Right renal pelvis (tissue), 4 donors: ENCODE measurements at places on chromosomes 2 and 18.
A peak's percentile ranks its signal among the peaks of the same experiment; 100 is the strongest.

- DNase-seq = no peak
Measured at GRCh38 chr2:9416962-9417316, 6.4 kb downstream of the ITGB1BP1 start.

DNA sequence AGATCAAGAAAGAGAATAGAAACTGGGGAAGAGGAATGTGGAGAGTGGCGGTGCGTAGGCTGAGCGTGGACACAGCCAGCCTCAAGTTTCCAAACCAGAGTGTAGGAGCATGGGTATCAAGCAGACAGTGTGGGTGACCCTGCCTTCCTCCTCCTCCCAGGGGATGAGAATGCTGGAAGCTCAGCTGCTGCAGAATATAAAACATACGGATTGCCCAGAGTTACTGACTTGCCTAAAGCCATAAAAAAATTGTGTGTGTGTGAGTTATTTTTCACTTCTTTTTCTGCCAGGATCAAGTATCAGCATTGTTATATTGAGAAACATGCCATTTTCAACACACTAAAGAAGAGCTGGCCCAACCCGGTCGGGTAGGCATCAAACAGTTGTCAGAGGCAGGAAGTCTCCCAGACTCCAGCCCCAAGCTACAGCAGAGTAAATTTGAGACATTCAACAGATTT lies 333.3 kb upstream of the ACVR2A start:
- DNase-seq = peak; percentile 11

- DNase-seq = no peak
Measured at GRCh38 chr18:13562494-13563029, 163.8 kb downstream of the FAM210A start.

- no peak for DNase-seq
Measured at GRCh38 chr2:44778221-44778654, 163.3 kb upstream of the SIX3 start.

DNA sequence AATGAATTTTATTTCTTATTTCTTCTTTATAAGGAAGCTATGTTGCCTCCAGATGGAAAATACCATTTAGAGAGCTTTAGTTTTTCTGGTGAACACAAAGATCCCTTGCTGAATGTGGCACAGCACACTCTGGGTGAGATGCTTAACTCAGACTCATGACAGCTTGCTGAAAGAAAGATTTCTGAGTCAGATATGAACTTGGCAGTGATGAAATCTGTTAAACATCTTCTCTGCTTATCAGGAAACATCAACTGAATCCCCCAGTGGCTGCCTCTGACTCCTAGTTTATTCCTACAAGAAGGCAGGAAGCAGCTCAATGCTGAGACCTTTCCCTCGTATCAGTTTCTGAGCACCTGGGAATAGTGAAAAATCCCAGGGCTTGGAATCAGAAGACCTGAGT lies 162.8 kb downstream of the OSR1 start:
- no peak for DNase-seq

DNA sequence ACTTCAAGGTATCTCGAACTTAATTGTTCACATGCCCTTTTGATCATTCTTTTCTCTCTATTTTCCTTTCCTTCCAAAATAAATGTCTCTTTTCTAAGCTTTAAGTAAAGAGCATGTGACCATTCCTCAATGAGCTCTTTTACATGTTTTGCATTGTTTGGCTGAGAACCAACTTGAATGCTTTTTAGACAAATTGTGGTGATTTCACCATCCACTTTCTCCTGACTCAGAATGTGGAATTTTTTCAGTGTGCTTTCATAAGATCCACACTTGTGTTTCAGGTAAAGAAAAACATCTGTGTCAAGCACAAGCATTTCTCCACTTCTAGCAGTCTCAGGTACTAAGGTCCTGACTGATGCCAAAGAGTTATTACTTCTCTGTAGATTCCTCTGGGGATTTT lies 10.7 kb downstream of the RBM43 start:
- no peak for DNase-seq

DNA sequence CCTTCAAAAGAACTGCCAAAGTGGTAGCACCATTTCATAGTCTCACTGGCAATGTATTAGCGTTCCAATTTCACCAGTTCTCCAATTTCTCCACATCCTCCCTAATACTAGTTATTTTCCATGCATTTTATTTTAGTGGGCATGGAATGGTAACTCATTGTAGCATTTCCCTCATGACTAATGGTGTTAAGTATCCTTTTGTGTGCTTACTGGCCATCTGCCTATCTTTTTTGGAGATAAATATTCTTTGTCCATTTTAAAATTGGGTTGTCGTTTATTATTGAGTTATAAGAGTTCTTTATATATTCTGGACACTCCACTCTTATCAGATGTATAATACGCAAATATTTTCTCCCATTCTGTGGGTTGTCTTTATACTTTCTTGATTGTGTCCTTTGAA lies 107.1 kb downstream of the THADA start:
- no peak for DNase-seq

DNA sequence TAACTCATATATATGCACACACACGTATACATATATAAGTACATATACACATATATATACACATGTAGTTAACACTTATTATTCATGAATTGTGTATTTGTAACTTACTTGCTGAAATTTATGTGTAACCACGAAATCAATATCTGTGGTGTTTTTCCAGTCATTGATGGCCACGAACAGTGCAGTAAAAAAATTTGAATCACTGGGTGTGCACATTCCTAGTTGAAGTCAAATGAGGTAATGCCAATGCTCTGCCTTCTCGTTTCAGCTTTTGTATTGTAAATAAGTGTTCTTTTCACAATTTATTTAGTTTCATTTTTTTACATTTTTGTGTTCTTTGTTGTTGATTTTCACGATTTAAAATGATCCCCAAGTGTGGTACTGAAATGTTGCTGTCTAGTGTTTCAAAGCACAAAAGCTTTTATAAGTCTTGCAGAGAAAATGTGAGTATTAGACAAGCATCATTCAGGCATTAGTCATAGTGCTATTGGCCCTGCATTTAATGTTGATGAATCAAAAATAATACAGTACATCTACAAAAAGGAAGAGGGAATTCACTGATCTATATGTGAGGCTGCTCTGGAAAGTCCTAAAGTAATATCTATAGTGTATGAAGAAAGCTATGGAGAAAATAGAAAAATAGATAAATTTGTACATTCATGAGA lies 419.0 kb downstream of the DSC3 start:
- DNase-seq = no peak

DNA sequence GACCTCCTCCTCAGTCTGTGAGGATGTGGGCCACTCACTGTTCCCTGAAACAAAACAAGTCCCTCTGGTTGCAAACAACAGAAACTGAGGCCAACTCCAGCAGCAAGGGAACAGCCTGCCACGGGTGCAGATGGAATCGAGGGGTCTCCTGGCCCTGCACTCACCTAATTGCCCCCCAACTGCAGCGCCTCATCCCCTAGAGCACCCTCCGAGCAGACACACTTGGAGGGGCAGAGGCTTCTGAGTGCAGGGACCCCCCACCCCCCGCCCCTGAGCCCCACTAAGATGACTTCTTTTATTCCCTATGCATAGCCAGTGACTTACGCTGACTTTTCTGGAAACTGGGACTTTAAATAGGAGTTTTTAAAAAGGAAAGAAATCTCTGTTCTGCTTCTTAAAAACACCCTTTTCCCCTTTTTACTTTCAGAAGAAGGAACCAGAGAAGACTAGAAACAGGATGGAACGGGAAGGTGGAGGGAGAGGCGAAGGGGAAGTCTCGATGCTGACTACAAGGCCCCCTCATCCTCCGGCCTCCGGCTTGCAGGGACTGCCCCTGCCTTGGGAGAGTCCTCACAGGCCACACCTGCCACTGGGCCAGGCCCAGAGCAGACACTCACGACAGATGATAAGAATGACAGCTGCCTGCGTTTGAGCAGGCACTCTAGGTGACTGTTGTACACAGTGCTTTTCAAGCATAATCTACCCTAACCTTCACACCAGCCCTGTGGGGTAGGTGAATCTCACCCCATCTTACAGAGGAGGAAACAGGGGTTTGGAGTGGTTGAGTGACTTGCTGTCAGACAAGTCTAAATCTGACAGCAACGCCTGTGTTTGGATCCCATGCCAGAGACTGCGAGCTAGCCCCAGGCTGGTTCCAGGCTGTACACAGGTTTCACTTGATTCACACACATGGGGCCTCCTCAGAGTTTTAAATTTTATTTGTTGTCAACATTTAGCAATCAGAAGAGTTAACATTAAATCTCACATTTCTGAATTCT lies 28.2 kb upstream of the BIN1 start:
- no peak for DNase-seq

GRCh38 chr2:190069936-190070696 lies 7.6 kb upstream of the MSTN start:
- DNase-seq = peak; percentile 63

DNA sequence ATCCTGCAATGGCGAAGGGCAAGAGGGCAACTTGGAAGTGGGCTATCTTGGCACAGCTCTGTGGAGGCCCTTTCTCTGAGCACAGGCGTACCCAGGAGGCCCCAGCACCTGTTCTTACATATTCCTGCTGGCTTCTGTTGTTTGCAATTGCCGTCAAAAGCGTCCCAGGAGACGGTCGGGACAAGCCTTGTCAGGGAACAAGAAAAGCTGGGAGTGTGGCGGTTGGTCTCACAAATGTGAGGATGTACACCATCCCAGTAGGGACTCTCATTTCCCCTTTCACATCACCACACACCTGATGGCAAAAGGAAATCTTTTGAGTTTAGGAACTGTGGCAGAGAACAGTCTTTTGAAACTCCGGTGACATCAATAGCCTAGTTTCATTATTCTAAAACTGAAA lies 94.7 kb upstream of the EFEMP1 start:
- no peak for DNase-seq

GRCh38 chr2:223762853-223763252 lies 74.5 kb downstream of the AP1S3 start:
- no peak for DNase-seq

DNA sequence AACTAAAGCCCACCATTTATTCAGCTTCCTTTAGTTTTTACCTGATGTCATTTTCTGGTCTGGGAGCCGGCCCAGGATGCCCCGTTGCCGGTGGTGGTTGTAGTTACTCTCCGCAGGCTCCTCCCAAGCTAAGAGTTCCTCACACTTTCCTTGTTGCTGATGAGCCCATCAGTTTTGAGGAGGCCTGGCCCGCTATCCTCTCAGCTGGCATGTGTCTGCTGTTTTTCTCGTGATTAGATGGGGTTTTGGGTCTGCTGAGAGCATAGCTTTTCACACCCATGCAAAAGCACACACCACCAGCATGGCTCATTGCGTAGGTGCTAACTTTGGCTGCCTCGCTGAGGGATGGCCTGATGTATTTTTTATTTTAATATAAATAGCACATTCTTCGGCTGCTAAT lies 72.1 kb downstream of the PSMG2 start:
- no peak for DNase-seq

DNA sequence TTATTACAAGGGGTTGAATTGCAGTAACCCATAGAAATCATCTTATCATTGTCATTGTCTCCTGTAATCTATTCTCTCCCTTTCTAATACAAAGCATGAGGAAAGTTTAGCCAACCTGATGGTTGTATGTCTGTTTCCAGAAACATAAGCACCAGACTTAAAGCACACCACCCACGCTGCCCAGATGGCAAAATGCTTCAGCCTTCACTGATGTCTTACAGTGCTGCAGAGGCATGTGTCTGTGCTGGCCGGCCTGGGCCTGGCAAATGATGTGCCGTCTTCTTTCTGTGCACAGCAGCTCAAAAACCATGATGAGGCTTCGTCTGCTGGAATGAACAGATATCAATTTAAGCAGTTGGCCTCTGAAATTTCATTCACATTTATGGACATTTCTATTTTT lies 443.0 kb upstream of the RGPD4 start:
- DNase-seq = no peak
